ENCODE measurements at places on chromosomes 6 and 20.
A peak's percentile ranks its signal among the peaks of the same experiment; 100 is the strongest.

GRCh38 chr6:100470422-100471120 is 5.8 kb upstream of the SIM1 start:
- DNase-seq, result no peak

- no peak for DNase-seq
Measured at GRCh38 chr6:152398993-152399392, 238.2 kb downstream of the SYNE1 start.

DNA sequence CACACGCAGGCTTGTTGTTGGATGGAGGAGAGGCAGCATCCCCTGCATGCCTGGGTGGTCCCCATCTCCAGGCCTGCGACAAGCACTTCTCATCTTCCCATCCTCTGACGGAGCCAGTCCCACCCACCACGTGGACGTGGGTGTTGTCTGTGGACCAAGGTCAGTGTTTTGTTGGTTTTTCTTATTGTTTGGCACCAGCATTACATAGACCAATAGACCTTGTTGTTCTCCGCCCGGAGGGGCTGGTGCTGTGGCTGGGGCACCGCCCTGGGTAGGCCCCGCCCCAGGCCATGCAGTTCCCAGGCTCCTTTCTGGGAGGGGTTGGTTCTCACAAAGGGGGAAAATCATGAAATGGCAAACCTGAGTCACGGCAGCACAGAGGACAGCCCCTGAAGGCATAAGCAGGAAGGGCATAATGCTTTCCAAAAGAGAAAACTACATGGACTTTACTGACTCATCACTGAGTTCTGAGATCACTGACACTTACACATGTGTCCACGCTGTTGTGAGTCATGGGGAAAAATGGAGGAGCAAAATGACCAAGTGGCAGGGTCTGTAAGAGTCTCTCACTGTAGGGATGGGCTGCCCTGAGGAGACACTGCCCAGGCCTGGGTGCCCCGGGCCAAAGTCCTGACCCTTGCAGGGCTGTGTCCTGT is 90.8 kb downstream of the THBS2 start:
- peak; percentile 43 for DNase-seq

GRCh38 chr20:10965936-10966470 is 292.2 kb upstream of the JAG1 start:
- no peak for DNase-seq

DNA sequence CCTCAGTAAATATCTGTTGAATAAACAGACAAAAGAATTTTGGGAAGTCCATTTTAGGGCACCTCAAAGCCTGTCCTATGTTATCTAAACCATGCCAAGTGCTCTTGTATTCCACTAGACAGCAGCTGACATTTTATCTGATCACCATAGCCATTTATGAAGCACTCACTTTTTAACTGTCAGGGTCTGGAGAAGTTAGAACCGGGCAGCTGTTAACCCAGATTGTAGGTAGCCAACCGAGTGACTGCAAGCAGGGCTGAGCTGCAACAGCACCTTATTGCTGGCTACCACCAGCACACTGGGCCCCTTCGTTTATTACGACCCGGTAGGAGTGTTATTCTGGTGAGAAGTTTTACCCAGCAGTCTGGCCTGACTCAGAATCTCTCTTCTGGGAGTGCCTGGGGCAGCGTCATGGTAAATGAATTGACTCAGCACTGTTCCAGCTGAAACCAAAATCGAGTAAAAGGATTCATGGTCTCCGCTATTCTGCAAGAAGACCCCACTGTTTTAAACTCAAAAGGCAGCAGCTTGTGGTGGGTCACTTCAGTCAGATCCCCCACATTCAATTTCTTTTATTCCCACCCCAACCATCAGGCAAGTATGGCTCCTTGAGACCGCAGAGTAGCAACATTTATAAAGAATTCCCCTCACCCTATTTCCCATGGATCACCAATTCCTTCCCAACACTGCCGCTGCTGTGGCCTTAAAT is 1.7 kb downstream of the UBE2V1 start:
- DNase-seq, result no peak

- DNase-seq, result peak; percentile 86
Measured at GRCh38 chr6:1316489-1316971, 4.6 kb downstream of the FOXQ1 start.

GRCh38 chr6:128118401-128118800 is 217.5 kb upstream of the THEMIS start:
- no peak for DNase-seq

DNA sequence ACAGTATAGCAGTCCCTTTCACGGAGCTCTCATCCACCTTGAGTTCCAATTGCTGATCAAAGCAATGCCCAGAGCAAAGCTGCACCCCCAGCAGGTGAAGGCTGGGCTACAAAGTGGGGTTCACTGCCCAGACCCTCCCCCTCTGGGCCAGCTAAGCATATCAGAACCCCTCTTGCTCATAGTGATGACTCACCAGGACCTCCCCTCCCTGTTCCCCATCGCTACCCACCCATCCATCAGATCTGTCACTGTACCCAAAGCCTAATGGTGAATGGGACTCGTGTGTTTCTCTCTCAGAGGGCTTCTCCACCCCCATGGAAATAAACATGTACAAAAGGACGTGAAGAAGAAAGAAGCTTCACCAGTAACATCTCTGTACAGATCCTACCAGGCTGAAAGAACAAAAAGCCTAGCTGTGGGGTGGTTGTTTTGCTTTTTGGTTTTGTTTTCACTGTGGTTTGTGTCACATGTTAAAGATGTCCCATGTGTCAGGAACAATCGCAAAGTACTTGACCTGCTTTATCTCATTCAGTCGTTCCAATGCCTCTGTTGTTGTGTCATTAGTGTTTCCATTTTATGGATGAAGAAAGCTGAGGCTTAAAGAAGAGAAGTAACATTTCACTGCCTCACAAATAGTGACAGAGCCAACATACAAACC is 518.5 kb downstream of the CD83 start:
- DNase-seq, result no peak

GRCh38 chr20:19890445-19891051 is 126.6 kb upstream of the NAA20 start:
- DNase-seq, result no peak

- DNase-seq, result no peak
Measured at GRCh38 chr6:105545947-105546731, 143.3 kb upstream of the PREP start.

- no peak for DNase-seq
Measured at GRCh38 chr20:1371202-1371782, 21.6 kb downstream of the FKBP1A start.

DNA sequence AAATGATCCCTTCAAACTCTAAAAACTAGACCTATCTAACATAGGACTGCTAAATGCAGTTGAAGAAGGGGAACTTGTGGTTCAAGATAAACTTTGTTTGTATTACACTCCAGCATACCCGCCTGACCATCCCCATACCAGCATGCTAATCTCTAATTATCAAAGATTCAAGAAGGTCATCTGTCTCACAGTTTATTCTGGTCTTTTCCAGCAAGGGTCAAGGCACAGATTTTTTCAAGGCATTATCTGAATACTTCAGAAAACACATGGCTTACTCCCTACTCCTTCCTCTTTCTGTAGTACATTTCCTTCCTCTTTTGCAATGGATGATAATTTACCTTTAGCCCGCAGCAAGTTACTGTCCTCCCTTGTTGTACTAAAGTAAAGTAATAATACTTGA is 174.1 kb downstream of the PKHD1 start:
- DNase-seq, result no peak

DNA sequence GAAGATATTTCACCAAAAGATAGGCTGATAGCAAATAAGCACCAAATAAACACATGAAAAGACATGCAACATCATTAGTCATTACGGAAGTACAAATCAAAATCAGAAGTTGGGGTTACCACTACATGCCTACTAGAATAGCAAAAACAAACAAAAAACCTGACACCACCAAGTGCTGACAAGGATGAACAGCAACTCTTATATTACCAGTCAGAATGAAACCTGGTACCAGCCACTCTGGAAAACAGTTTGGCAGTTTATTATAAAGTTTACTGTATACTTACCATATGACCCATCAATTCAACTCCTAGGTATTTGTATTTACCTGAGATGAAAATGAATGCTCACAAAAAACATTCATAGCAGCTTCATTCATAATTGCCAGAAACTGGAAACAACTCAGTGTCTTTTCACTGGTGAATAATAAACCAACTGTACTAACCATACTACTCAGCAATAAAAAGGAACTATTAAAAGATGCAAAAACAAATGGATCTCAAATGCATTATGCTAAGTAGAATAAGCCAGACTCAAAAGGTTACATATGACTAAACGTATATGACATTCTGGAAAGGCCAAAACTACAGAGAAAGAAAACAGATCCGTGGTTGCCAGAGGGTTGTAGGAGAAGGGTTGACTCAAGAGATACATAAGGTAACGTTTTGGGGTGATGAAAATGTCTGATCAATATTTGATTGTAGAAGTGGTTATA is 33.0 kb downstream of the NUP153 start:
- DNase-seq, result no peak

- DNase-seq, result peak; percentile 37
Measured at GRCh38 chr20:35225319-35226125, 968 bp upstream of the MMP24 start.

DNA sequence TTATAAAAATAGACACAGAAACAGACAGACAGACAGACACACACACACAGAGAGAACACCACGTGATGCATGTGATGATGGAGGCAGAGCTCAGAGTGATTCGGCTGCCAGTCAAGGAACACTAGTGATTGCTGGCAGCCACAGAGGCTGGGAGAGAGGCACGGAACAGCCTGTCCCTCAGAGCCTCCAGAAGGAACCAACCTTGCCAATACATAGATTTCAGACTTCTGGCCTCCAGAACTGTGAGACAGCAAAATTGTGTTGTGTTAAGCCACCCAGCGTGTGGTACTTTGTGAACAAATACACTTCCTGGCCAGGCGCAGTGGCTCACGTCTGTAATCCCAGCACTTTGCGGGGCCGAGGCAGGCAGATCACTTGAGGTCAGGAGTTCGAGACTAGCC is 9.5 kb upstream of the PARD6B start:
- no peak for DNase-seq

- no peak for DNase-seq
Measured at GRCh38 chr6:66897576-66897975, 1190.5 kb upstream of the EYS start.

GRCh38 chr6:105196076-105196475 is 16.3 kb upstream of the POPDC3 start:
- no peak for DNase-seq

DNA sequence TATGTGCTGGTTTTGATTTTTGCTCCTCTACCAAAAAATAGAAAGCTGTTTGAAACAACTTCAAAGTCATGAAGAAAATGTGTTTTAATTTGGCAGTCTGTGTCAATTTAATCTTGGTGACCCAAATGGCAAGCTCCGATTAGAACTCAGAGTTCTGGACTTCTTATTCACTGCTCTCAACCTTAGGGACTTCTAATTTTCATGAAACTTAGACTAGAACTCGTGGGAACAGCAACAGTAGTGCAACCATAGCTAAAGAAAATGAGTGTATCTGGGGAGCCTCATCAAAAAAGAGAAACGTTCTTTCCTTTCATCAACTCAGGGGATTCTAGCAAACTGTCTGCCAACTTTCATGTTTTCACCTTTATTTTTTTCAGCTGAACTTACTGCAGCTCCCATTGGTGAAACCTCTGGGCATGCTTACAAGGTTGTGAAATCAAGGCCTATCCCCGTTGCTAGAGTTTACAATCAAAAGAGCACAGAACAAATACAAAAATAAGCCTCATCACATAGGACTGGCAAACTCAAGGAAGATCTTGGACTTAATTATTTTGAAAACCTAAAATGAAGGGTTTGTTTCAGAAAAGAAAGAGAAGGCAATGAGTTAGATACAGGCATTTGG is 114.0 kb upstream of the HSF2 start:
- no peak for DNase-seq

DNA sequence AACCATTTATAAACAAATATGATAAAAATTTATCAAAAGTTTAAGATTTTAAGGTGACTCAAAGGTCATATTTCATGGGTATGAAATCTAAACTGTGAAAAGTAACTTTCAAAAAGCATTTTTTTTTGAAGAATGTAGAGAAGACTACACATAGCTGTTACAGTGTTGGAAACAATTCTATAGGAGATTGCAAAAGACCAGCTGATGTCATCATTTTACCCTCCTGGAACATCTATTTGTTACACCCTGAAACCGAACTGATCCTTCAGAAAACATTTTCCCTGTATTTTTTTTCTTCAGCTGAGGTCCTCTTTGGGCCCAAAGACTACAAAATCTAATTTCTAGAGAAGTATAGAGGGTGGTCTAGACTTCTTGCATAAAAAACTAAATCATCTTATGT is 297.5 kb upstream of the FERMT1 start:
- DNase-seq, result no peak

DNA sequence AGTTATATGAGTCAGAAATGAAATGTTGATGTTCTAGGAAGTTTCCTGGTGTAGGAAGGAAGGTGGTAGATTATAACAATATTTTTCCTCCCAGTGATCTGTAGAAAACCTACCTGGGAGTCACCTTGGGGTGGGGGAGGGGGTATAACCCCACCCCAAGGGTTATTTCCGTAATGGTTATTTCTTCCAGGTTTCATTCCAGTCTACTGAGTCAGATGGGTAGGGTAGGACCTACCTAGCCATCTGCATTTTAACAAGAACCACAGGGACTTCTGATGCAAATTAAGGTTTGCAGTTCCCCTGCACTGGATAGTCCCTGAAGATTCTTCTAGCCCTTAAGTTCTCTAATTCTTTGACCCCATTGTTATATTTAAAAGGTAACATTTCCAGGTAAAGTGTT is 88.9 kb downstream of the ARMC2 start:
- no peak for DNase-seq

- DNase-seq, result no peak
Measured at GRCh38 chr20:9886227-9886626, 47.4 kb upstream of the PAK5 start.

DNA sequence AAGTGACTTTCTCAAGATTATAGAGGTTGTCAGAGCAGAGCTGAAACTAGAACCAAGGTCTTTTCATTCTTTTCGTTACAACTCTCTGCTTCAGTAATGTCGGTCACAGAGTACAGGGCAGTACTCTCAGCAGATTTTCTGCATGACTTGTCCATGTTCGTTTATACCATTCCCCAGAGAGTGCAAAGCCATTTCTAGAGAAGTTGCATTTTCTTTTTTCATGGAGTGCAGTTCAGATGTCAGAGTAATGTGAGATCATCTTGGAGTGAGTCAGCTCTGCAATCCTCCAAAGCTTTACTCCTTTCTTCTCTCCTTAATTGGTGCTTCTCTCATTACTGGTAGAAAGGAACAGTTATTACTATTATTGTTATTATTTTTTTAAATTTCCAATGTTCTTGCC is 115.6 kb upstream of the B3GAT2 start:
- DNase-seq, result no peak

GRCh38 chr20:44762466-44763140 is 16.9 kb downstream of the KCNK15 start:
- DNase-seq, result peak; percentile 22

Data from H7 (cell line).